Activated CD8-positive, alpha-beta T cell treated with anti-CD3 and anti-CD28 coated beads, Interleukin-2, amount 10 ng/mL, durations not matched to agents 7 days and 5 days (primary cell): ENCODE measurements at places on chromosomes 16 and 17.

DNA sequence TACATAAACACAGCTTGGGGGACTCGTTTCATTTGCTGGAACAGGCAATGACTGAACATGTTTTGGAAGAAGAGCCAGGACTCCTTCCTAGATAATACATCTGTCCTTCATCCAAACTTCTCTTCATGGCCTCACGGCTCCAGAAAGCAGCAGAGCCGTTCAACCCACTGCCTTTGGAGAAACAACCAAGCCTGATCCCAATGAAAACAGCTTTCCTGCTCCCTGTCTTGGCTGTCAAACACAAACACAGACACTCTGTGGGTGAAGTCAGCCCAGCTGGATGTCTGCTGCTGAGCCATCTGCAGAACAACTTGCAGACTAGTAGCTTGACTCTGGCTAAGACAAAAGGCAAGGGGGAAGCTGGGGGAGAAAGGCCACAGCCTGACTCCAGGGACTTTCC is 345.1 kb upstream of the PSMD7 start:
- no peak overlapping the region for H3K4me3 ChIP-seq
- DNase-seq, result no peak
- no peaks in the 10 kb centered on the region for H3K36me3 ChIP-seq
- no peak overlapping the region for H3K27ac ChIP-seq

DNA sequence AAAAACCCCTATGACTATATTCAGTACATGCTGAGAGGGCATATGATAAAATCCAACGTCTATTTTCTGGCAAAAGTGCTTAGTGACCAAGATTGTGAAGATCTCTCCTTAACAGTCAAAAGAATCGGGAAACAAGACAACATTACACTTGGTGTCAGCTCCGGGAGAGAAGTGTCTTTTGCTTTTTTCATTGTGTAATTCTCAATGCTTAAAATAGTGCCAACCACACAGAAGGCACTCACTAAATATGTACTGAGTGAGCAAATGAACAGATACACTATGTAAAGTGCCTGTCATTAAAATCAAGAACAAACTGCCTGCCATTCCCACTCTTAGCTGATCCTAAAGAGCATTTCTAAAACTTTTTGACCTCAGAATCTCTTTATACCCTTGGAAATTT is 34.1 kb downstream of the VPS53 start:
- no peak overlapping the region for H3K27ac ChIP-seq
- H3K27me3 ChIP-seq, result no peaks in the 10 kb centered on the region
- peaks cover 19% of the 10 kb centered on the region for H3K4me1 ChIP-seq
- H3K4me3 ChIP-seq, result no peak overlapping the region
- H3K36me3 ChIP-seq, result peaks cover 20% of the 10 kb centered on the region
- no peak for DNase-seq

- no peak overlapping the region for H3K4me3 ChIP-seq
- H3K36me3 ChIP-seq, result no peaks in the 10 kb centered on the region
- no peak for DNase-seq
- no peaks in the 10 kb centered on the region for H3K4me1 ChIP-seq
Observed at GRCh38 chr17:13874817-13875216, 194.5 kb upstream of the COX10 start.

GRCh38 chr16:78950768-78951167 is 649.8 kb downstream of the MAF start:
- no peak for DNase-seq
- no peaks in the 10 kb centered on the region for H3K4me1 ChIP-seq
- no peaks in the 10 kb centered on the region for H3K36me3 ChIP-seq

- no peak overlapping the region for H3K4me3 ChIP-seq
- H3K27me3 ChIP-seq, result no peaks in the 10 kb centered on the region
- H3K4me1 ChIP-seq, result peaks cover 13% of the 10 kb centered on the region
- peaks cover 68% of the 10 kb centered on the region for H3K36me3 ChIP-seq
- no peak overlapping the region for H3K27ac ChIP-seq
- no peak for DNase-seq
Observed at GRCh38 chr16:2443555-2443954, 14.3 kb downstream of the CCNF start.

DNA sequence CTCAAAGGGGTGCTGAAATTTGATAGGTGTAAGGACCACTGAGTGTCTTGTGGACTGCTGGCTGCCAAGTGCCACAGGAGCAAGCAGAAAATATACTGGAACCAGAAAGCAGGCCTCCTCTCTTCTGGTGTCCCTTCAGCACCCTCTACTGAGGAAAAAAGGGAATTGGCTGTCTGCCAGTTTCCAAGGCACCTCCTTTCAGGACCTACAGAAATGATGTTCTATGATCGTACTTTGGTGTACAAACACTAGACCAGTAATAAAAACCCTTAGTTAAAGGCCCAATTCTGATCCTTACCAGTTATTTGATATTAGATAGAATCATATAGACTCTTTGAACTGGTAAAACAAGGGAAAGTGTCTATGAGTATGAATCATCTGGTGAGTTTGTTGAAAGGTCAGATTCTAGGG is 35.8 kb upstream of the BCAS3 start:
- H3K4me1 ChIP-seq, result no peaks in the 10 kb centered on the region
- no peak overlapping the region for H3K27ac ChIP-seq
- H3K4me3 ChIP-seq, result no peak overlapping the region

DNA sequence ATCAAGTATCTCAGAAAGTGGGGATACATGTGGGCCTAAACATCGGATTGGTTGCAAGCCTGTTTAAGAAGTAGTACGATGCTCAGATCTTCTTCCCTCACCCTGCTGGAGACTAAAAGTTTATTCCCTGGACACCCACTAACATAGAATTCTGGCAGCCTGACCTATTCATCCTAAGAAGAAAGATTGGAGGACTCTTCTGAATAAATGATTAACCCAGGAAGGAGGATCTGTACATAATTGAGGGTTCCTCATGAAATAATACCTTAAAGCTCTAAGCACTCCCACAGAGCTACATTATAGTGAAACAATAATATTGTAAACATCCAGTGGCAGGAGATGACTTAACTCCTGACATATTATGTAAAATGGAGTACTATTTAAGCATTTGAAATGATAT is 111.7 kb downstream of the NLK start:
- H3K27ac ChIP-seq, result no peak overlapping the region
- H3K27me3 ChIP-seq, result no peaks in the 10 kb centered on the region
- H3K4me1 ChIP-seq, result no peaks in the 10 kb centered on the region
- H3K36me3 ChIP-seq, result peaks cover 2% of the 10 kb centered on the region
- DNase-seq, result no peak

GRCh38 chr16:79754081-79754480 is 153.5 kb upstream of the MAF start:
- DNase-seq, result no peak
- peaks cover 11% of the 10 kb centered on the region for H3K4me1 ChIP-seq
- no peak overlapping the region for H3K27ac ChIP-seq
- H3K4me3 ChIP-seq, result no peak overlapping the region
- peaks cover 3% of the 10 kb centered on the region for H3K27me3 ChIP-seq

GRCh38 chr17:72677714-72678390 is 414.6 kb downstream of the SLC39A11 start:
- no peak for DNase-seq
- no peaks in the 10 kb centered on the region for H3K4me1 ChIP-seq
- no peak overlapping the region for H3K27ac ChIP-seq
- no peak overlapping the region for H3K4me3 ChIP-seq

- H3K27me3 ChIP-seq, result no peaks in the 10 kb centered on the region
- H3K36me3 ChIP-seq, result peaks cover 42% of the 10 kb centered on the region
- DNase-seq, result no peak
- no peak overlapping the region for H3K4me3 ChIP-seq
- peaks cover 16% of the 10 kb centered on the region for H3K4me1 ChIP-seq
- no peak overlapping the region for H3K27ac ChIP-seq
Observed at GRCh38 chr17:12088035-12088434, 67.4 kb downstream of the MAP2K4 start.

- no peaks in the 10 kb centered on the region for H3K27me3 ChIP-seq
- DNase-seq, result no peak
- H3K27ac ChIP-seq, result no peak overlapping the region
- no peak overlapping the region for H3K4me3 ChIP-seq
- peaks cover 40% of the 10 kb centered on the region for H3K4me1 ChIP-seq
Observed at GRCh38 chr17:15963670-15964110, 18.8 kb downstream of the ADORA2B start.

- no peak overlapping the region for H3K27ac ChIP-seq
- no peak overlapping the region for H3K4me3 ChIP-seq
- no peaks in the 10 kb centered on the region for H3K36me3 ChIP-seq
- H3K27me3 ChIP-seq, result peaks cover 8% of the 10 kb centered on the region
- H3K4me1 ChIP-seq, result no peaks in the 10 kb centered on the region
- no peak for DNase-seq
Observed at GRCh38 chr16:86231321-86231995, 278.9 kb upstream of the FOXF1 start.

GRCh38 chr17:45844695-45845375 is at the start of gene SPPL2C:
TSS of gene SPPL2C (plus strand) at chr17:45844881. CDS start at chr17:45844907, 26 bp downstream.
- no peaks in the 10 kb centered on the region for H3K36me3 ChIP-seq
- no peak within 1 kb of the TSS for H3K27ac ChIP-seq
- no peak within 1 kb of the TSS for H3K4me3 ChIP-seq
- DNase-seq, result no peak
- no peaks in the 10 kb centered on the region for H3K27me3 ChIP-seq
